A549 treated with GW870086 at 1 μM for 4 hours (cell line): ENCODE measurements at places on chromosomes 3 and 15. TPM values are rescaled to one million over a fixed set of nuclear protein-coding genes. Genes with fewer than 3 reads are reported as not detected.

The CMTM8 gene
- total RNA-seq, result 8.5 to 14.8 TPM (median 13.0 TPM) in 5 replicates

The TEX55 gene
- total RNA-seq, result not detected in 5 replicates

The SUSD5 gene
- total RNA-seq, result 2.9 to 4.2 TPM (median 3.4 TPM) in 5 replicates

The ARL6IP5 gene
- 80.4 to 113 TPM (median 95.7 TPM) in 5 replicates for total RNA-seq

The CHP1 gene
- total RNA-seq, result 61.3 to 71.8 TPM (median 64.8 TPM) in 5 replicates

The SAXO2 gene
- 1.3 to 2.8 TPM (median 2.1 TPM) in 5 replicates for total RNA-seq

The CACNA1D gene
- total RNA-seq, result 0.61 to 1.2 TPM (median 0.85 TPM) in 5 replicates

The TRAIP gene
- total RNA-seq, result 9.2 to 14.6 TPM (median 12.7 TPM) in 5 replicates

The CSPG5 gene
- total RNA-seq, result 0.96 to 1.2 TPM (median 1.1 TPM) in 5 replicates

The EPM2AIP1 gene
- 5.2 to 6.4 TPM (median 6.0 TPM) in 5 replicates for total RNA-seq

The CHAC1 gene
- total RNA-seq, result 4.9 to 10.0 TPM (median 6.1 TPM) in 5 replicates

The KNG1 gene
- 0.02 TPM in 1 of 5 replicates, not detected in the others for total RNA-seq

The TMEM212 gene
- total RNA-seq, result not detected in 5 replicates

The LRIG1 gene
- 3.2 to 4.9 TPM (median 4.5 TPM) in 5 replicates for total RNA-seq

The EBLN2 gene
- 0.49 to 0.70 TPM (median 0.56 TPM) in 4 of 5 replicates, not detected in the other for total RNA-seq

The CMTM7 gene
- total RNA-seq, result 27.1 to 39.7 TPM (median 37.8 TPM) in 5 replicates

The PLIN1 gene
- total RNA-seq, result 0.05 to 0.25 TPM (median 0.13 TPM) in 4 of 5 replicates, not detected in the other

The HESX1 gene
- 0.21 to 0.75 TPM (median 0.35 TPM) in 4 of 5 replicates, not detected in the other for total RNA-seq

The PPP1R14D gene
- 0.24 to 0.41 TPM in 2 of 5 replicates, not detected in the others for total RNA-seq

The ANKUB1 gene
- not detected in 5 replicates for total RNA-seq

The ECE2 gene
- total RNA-seq, result not detected in 5 replicates

The SI gene
- not detected in 5 replicates for total RNA-seq

The IREB2 gene
- 37.7 to 49.8 TPM (median 46.4 TPM) in 5 replicates for total RNA-seq

The DPPA2 gene
- total RNA-seq, result not detected in 5 replicates

The STRC gene
- total RNA-seq, result 0.03 to 0.20 TPM (median 0.10 TPM) in 4 of 5 replicates, not detected in the other

The CYP1A1 gene
- 1.1 to 2.3 TPM (median 1.7 TPM) in 5 replicates for total RNA-seq

The ST8SIA2 gene
- total RNA-seq, result 0.37 to 0.67 TPM (median 0.52 TPM) in 5 replicates

The SLC7A14 gene
- total RNA-seq, result 0.01 TPM in 1 of 5 replicates, not detected in the others

The SLC12A1 gene
- not detected in 5 replicates for total RNA-seq

The TM4SF18 gene
- 31.8 to 38.1 TPM (median 35.7 TPM) in 5 replicates for total RNA-seq

The PROS1 gene
- total RNA-seq, result 11.9 to 14.6 TPM (median 12.7 TPM) in 5 replicates

The POPDC2 gene
- 0.09 to 0.79 TPM (median 0.21 TPM) in 5 replicates for total RNA-seq

The CCDC54 gene
- not detected in 5 replicates for total RNA-seq

The TRH gene
- total RNA-seq, result not detected in 5 replicates

The CHCHD4 gene
- total RNA-seq, result 34.9 to 39.2 TPM (median 36.6 TPM) in 5 replicates

The CEP19 gene
- 2.3 to 2.9 TPM (median 2.7 TPM) in 5 replicates for total RNA-seq

The ILDR1 gene
- total RNA-seq, result not detected in 5 replicates

The FBXW12 gene
- not detected in 5 replicates for total RNA-seq

The GPD1L gene
- total RNA-seq, result 15.4 to 21.5 TPM (median 19.9 TPM) in 5 replicates

The NOX5 gene
- 0.14 to 0.37 TPM (median 0.22 TPM) in 5 replicates for total RNA-seq

The ZBED2 gene
- 0.11 to 0.29 TPM (median 0.16 TPM) in 5 replicates for total RNA-seq

The FGF12 gene
- 0.46 to 0.71 TPM (median 0.65 TPM) in 5 replicates for total RNA-seq

The MAGEL2 gene
- not detected in 5 replicates for total RNA-seq

The ALPK3 gene
- 0.03 to 0.48 TPM (median 0.32 TPM) in 5 replicates for total RNA-seq

The CADM2 gene
- 0.10 to 0.38 TPM (median 0.29 TPM) in 3 of 5 replicates, not detected in the others for total RNA-seq

The VEPH1 gene
- 0.31 to 1.0 TPM (median 0.61 TPM) in 5 replicates for total RNA-seq

The RNU5B-1 gene
- total RNA-seq, result not detected in 5 replicates

The CLEC3B gene
- 0.27 TPM in 1 of 5 replicates, not detected in the others for total RNA-seq

The KLF15 gene
- 0.21 to 0.65 TPM (median 0.27 TPM) in 5 replicates for total RNA-seq

The FILIP1L gene
- total RNA-seq, result 0.08 to 0.87 TPM (median 0.17 TPM) in 5 replicates

The GOLGA8G gene
- not detected in 5 replicates for total RNA-seq

The NANOGP8 gene
- not detected in 5 replicates for total RNA-seq

The CCR3 gene
- total RNA-seq, result not detected in 5 replicates
